ENCODE measurements at places on chromosomes 6 and 20.

DNA sequence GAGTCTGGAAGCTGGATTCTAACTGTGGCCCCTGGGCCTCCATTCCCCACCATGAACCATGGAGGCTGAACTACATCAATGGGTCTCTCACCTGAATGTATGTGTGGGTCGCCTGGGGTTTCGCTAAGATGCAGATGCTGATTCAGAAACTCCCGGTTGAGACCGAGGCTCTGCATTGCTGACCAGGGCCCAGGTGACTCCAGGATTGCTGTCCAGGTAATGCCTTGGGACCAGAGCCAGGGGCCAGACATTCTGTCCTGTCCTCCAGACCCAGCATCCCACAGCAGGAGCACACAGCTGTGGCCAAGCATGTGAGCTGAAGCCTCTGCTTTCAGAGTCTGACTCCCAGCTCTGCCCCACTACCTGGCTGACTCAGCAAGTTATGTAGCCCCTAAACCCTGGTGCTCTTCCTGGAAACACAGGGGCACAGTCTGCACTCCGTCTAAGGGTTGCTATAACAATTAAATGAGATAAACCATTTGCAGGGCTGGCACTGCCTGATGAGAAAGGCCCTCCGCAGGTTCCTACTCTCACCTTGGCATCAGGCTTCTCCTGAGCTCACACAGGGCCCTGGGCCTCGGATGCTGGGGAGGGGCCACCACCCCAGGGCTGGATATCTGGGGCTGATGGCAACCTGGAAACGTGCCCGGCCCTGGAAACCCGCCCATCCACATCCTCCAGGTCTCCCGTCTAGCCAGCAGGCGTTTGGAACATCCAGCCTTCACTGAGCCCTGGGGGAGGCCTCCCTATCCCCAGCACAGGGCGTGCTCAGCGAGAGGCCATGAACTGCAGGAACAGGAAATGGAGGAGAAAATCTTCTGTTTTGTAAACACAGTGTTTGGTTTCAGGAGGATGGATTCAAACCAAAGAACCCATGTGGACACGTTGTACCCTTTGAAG, 175.7 kb downstream of the DLL1 start:
- DNase-seq = no peak

GRCh38 chr20:56433221-56433879, 21.3 kb downstream of the CASS4 start:
- no peak for DNase-seq

DNA sequence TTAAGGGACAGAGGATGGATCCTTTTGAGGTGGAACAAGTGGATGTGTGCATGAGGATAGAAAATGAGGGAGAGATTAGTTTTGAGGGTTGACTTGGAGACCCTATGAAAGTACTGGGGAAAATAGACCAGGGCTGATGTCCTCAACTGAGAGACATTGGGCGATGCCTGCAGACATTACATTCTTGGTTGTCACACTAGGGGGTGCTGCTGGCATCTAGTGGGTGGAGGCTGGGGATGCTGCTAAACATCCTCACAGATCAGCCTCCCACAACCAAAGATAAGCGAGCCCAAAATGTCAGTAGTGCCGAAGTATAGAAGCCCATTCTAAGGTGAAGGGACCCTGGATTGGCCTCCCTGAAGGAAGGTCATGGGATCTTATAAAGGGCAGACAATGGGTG, 63.3 kb downstream of the MOCS1 start:
- no peak for DNase-seq

GRCh38 chr6:105626295-105627158, 223.6 kb upstream of the PREP start:
- DNase-seq = no peak

DNA sequence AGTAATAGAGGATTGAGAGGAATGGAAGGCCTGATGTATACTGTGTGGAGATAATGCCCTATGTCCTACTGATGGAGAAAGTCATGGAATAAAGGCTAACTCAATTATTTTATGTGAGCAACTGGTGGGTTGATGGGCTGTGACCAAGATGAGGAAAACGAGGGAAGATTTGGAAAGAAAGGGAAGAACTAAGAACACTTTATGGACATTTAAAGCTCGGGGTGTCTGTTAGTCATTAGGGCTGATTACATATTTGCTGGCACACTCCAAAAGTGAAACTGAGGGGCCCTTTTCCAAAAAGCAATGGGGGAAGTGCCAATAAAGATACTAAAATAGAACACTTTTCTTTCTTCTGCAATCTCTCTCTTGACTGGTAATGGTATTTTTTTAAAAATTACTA, 439.5 kb downstream of the PLCB1 start:
- DNase-seq = no peak

DNA sequence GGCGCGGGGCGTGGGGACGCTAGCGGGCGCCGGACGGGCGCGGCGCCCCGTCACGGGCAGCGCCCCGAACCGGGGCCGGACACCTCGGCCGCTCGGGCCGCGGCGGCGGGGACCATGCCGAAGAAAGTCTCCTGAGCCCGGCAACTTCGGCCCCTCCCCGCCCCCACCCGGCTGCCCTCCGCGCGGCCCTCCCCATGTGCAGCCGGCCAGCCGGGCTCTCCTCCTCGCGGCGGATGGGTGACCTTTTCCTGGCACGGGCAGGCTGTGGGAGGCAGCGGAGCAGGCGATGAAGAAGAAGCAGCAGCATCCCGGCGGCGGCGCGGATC, 278 bp downstream of the UST start:
- no peak for DNase-seq

DNA sequence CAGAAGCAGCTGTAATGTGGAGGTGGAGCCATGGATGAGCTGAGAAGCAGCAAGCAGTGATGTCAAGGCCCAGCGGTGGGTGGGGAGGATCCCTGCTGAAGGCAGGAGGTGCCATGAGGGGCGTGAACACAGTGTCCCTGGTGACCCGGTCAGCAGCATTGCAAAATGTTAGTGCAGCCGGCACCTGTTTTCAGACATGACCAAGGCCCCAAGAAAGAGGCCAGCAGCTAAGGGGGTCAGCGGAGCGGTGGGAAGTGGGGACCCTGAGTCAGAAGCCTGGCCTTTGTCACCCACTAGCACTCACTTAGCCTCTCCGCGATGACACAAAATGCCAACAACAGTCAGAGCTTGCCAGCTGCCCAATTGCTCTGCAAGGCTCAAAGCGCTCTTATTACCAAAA, 51.9 kb downstream of the TMEM242 start:
- no peak for DNase-seq

DNA sequence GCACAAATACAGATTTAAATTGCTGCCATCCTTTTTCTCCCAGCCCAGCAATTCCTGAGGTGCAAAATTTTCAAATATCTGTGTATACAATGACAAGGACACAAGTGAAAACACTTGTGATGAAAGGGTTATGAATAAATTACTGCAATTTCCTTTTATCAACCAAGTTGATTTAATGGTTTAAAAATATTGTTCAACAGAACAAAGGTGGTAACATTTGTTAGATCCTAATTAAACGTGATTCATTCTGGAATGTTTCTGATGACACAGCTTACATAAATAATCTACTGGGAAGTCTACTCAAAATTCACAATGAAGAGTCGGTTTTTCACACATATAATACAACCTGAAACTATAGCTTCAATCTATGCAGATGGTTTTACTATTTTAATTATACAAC, 17.1 kb downstream of the B4GALT5 start:
- no peak for DNase-seq

DNA sequence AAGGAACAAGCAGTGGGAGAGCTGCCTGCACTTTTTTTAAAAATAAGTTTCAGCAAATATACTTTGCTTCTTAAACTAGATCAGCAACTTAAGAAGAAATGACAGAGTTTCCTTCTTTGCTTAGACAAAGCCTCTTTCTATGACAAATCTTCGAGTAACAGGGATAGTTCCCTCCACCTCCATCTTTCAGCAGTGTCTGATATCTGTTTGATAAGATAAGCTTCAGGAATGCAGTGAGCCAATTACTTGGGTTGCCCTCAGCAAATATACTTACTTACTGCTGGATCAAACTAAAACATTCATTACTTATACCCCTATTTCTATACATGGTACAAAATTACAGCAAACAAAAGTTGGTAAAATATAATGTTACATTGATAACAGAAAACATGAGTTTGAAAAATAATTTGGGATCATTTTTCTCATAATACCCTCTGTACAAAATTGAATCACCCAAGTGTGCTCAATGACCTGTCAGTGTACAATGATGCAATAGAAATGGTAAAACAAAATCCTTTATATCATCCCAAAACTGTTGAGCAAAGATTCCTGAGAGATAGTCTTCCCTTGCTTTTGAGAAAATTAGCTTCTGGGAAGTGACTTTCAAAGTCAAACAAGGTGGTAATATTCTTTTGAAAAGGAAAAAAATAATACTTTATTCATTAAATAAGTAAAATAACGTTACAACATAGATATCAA, 24.5 kb downstream of the FRK start:
- DNase-seq = no peak

DNA sequence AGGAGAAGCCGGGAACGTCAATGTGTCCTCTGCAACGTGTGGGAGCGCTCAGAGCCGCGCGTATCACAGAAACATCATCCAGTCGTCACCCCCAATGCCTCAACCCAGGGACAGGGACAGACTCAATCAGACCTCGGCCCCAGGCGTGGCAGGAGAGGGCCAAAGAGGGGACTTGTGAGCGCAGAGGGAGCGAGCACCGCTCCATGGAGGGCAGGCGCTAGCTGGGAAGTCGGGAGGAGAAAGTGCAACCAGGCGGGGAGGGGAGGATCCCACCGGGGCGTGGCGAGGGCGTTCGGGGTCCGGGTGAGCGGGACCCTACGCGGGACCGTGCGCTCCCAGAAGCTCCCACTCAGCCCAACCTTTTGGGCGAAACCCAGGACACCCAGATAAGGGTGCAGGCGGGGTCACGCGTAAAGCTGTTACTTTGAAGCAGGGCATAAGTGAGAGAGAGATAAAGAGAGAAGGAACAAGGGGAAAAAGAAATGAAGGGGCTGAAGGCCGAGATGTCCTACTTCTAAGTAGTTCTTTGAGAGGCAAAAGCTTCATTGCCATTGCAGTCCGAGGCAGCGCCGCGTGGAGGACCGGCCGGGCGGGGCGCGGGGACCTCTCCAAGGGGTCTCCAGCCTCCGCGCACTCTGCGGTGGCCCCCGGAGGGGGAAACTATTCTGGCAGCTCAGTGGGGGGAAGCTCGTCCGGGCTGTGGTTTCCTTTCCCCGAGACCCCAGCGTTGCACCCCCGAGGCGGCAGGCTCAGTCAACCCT, 862 bp upstream of the SOBP start:
- peak; percentile 3 for DNase-seq

DNA sequence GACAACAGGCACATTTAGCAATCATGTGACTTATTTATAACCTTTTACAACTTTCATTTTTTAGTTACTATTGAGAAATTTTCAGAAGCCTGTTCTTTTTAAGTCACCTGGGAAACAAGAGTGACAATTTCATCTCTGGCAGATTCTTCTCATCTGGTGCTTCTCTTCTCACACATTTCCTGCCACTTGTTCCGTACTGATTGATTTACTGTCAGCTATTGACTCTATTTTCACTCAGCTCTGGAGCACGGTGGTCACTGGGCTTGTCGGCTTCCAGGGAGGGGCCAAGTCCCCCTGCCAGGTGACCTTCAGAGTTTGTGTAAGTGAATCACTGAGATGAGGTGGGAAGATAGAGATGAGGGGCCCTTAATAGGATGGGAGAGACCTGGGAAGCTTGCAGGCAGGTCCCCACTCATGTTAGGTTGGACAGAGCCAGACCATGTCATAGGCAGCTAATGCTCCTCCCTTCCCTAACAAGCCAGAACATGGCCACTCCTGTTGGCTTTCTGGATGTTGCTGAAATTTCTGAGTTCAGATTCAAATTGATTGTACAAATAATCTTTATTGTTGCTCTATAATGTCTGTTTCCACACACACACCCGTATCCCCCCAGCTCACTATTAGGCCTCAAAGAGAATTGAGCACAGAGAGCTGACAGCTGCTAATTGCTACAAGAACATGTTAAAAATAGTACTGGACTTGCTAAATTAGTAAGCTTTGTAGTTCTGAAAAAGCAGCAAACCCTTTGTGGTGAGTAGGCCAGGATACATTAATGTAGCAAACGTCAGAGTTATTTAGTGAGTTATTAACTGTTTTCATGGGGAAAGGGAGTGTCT, 13.3 kb downstream of the DUSP22 start:
- no peak for DNase-seq
